Camera-type eye (tissue), 1 donor: ENCODE measurements at places on chromosomes 7 and 10. TPM values are rescaled to one million over a fixed set of nuclear protein-coding genes. Genes with fewer than 3 reads are reported as not detected.

UCN3 gene
- not detected for total RNA-seq

MRC1 gene
- 9.5 TPM for total RNA-seq

CPA4 gene
- total RNA-seq: 3.6 TPM

CAMK2B gene
- 39.1 TPM for total RNA-seq

MMRN2 gene
- 33.5 TPM for total RNA-seq

C10orf143 gene
- total RNA-seq: 0.71 TPM

CFAP46 gene
- 7.5 TPM for total RNA-seq

FBXW4 gene
- total RNA-seq: 73.6 TPM

AKR1B1 gene
- total RNA-seq: 62.3 TPM

OR2A5 gene
- total RNA-seq: not detected

CALML5 gene
- 3.3 TPM for total RNA-seq

STK32C gene
- total RNA-seq: 7.9 TPM

BBS9 gene
- 98.9 TPM for total RNA-seq

NEBL gene
- 45.6 TPM for total RNA-seq

TYW1 gene
- total RNA-seq: 28.1 TPM

SLC16A9 gene
- 32.4 TPM for total RNA-seq

RBM20 gene
- total RNA-seq: 2.7 TPM

WEE2 gene
- total RNA-seq: 0.27 TPM

LLCFC1 gene
- not detected for total RNA-seq

FAM180A gene
- 3.6 TPM for total RNA-seq

TFAM gene
- 38.1 TPM for total RNA-seq

CUBN gene
- 14.3 TPM for total RNA-seq

MBLAC1 gene
- 3.1 TPM for total RNA-seq

GTF2IRD1 gene
- 42.5 TPM for total RNA-seq

PRSS37 gene
- not detected for total RNA-seq

TACR2 gene
- total RNA-seq: not detected

MCM10 gene
- 4.1 TPM for total RNA-seq

TCF7L2 gene
- total RNA-seq: 21.1 TPM
